ENCODE measurements at places on chromosomes 2 and 18.

DNA sequence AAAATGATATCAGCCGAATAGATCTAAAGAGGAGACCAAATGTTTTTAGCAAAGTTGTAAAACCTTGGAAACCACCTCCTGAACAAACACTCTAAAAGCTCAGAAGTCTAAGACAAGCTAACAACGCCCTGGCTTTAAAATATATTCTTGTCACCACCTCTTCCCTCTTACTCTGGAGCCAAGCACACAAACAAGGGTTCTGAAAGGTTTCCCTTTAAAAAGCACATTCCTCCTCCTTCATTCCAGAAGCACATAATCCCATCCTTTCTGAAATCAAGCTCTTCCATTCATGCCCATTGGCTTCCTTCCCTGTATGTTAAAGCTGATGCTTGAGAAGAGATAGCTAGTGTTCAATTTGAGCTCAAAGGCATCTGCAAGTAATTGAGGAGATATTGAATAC is 382.0 kb downstream of the LNPK start:
- H3K4me3 ChIP-seq, result no peak overlapping the region
- H3K4me1 ChIP-seq, result no peaks in the 10 kb centered on the region
- no peaks in the 10 kb centered on the region for H3K36me3 ChIP-seq
- H3K27me3 ChIP-seq, result no peaks in the 10 kb centered on the region
- no peak for DNase-seq

DNA sequence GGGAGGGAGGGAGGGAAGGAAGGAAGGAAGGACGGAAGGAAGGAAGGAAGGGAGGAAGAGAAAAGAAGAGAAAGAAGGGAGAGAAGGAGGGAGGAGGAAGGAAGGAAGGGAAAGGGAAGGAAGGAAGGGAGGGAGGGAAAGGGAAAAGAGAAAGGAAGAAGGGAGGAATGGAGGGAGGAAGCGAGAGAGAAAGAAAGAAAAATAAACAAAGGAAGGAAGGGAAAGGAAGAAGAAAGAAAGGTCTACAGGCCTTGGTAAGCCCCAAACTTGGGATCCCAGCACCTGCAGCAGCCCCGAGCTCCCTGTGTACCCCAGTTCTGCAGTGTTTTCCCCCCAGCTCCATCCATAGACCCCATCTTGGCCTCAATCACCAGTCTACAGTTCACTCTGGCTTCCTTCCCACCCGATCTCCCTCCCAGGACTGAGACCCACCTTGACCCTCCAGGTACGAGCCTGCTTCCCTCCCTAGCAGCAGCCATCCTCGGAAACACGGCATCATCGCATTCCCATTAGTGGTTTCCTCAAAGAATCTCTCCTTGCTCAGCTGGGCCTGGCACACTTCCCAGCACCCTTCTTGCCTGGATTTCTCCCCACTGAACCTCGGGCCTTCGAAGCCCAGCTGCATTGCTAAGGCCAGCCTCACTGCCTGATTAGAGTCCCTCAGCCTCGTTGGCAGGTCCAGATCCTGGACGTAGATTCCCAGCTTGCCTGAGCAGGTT is 46.1 kb upstream of the SH3BP4 start:
- H3K27me3 ChIP-seq, result no peaks in the 10 kb centered on the region
- H3K27ac ChIP-seq, result no peak overlapping the region
- no peaks in the 10 kb centered on the region for H3K36me3 ChIP-seq
- DNase-seq, result peak; percentile 62
- H3K4me3 ChIP-seq, result no peak overlapping the region

DNA sequence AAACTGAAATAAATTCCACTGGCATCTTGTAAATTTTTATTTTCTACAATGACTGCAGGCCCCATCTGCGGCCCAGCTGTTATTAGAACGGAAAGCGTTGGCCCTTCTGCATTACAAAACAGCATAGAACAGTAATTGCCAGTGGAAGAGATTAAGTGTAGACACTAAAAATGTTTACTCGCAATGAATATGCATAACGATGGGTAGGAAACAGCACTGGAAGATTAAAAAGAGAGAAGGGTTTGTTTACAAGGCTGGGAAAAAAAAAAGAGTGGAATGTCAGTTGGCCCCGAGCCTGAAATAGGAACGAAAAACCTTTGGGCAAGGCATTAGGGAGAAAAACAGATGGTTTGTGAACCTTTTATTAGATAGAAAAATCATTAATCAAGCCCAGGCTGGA is 275.9 kb upstream of the TCF4 start:
- no peaks in the 10 kb centered on the region for H3K36me3 ChIP-seq
- H3K27me3 ChIP-seq, result no peaks in the 10 kb centered on the region
- DNase-seq, result no peak
- no peaks in the 10 kb centered on the region for H3K4me1 ChIP-seq
- no peak overlapping the region for H3K4me3 ChIP-seq

- no peaks in the 10 kb centered on the region for H3K27me3 ChIP-seq
- no peaks in the 10 kb centered on the region for H3K4me1 ChIP-seq
- H3K4me3 ChIP-seq, result no peak overlapping the region
- no peaks in the 10 kb centered on the region for H3K36me3 ChIP-seq
- no peak overlapping the region for H3K27ac ChIP-seq
Measured at GRCh38 chr18:11807233-11807632, 44.0 kb upstream of the CHMP1B start.
